ENCODE measurements at places on chromosomes 16 and 17.
A peak's percentile ranks its signal among the peaks of the same experiment; 100 is the strongest.

- peak; percentile 44 for DNase-seq
Measured at GRCh38 chr16:56193951-56194726, 2.9 kb downstream of the GNAO1 start.

- DNase-seq: no peak
Measured at GRCh38 chr16:15038689-15039088, 17.2 kb downstream of the NTAN1 start.

- no peak for DNase-seq
Measured at GRCh38 chr16:2085669-2086068, 37.9 kb downstream of the TSC2 start.

DNA sequence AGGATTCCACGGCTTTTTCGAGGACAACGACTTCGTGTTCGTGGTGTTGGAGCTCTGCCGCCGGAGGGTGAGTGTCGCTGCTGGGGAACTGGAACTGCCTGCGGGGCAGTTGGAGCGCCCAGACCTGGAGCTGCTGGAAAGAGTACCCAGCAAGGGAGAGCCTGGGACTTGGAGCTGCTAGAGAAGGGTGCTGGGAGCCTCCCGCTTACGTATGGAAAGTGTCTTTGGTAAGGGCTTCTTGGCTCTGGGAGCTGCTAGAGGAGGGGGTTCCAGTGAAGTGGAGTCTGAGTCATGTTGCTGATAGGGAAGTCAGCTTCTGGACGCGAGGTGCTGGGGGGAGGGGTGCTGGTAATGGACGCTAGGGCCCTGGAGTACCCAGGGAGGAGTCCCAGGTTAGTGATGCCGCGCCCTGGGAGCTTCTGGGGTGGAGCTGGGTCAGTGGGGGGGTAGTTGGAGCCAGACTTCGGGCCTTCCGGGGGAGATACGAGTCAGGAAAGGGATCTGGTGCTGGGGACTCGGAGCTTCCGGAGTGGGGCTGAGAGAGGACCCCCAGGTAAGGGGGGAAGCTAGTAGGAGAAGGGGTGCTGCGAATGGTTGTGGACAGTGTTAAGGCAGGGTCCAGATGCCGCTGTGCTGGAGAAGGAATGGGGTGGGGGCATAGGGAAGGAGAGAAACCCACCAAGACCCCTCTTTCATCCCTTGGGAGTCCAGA lies 741 bp downstream of the PLK1 start:
- peak; percentile 71 for DNase-seq

DNA sequence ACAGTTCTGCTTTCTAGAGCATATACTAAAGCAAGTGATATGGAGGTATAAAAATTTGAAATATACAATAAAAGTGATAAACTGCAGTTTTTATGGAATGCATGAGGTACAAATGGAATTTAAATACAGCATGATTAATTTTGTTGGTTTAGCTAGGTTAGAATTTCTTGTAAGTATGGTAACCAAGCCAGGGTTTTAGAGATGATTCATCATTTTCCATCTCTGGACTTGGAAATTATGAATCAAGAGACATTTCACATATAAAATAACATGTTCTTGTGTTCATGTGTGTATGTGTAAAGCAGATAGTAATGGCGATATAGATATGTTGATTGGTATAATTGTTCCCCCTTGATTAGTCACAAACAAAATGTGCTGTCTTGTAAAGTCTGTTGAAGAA lies 1219.8 kb downstream of the CDH8 start:
- no peak for DNase-seq

DNA sequence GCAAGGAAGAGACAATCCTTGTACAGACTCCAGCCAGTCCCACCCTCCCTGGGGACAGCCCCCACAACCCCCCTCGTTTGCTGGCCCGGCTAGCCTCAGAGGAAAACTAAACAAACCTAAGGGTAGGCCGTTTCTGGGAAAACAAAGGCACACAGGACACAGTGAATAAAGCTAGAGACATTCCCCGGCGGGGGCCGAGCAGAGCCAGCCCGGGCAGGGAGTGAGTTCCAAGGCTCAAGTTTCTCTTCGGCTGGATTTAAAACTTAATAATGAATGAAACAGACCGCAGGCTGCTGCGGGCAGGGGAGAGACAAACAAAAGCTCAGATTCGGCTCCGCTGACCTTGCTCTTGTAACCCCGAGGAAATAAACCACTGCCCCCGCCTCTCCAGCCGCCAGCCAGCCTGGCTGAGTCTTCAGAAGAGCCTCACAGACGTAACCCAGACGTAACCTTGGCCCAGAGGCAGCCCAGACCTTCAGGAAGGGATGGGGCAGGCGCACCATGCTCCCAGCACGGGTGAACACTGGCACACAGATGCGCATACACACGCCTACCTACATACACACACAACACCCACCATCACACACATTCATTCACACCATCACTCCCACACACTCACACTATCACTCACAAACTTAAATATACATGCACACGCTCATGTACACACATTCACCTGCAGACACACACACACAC lies 216.0 kb downstream of the ZNF423 start:
- DNase-seq: peak; percentile 25

GRCh38 chr17:78661093-78661770 lies 84.0 kb upstream of the DNAH17 start:
- no peak for DNase-seq
